ENCODE measurements at places on chromosomes 3 and 15. TPM values are rescaled to one million over a fixed set of nuclear protein-coding genes. Genes with fewer than 3 reads are reported as not detected.

DNA sequence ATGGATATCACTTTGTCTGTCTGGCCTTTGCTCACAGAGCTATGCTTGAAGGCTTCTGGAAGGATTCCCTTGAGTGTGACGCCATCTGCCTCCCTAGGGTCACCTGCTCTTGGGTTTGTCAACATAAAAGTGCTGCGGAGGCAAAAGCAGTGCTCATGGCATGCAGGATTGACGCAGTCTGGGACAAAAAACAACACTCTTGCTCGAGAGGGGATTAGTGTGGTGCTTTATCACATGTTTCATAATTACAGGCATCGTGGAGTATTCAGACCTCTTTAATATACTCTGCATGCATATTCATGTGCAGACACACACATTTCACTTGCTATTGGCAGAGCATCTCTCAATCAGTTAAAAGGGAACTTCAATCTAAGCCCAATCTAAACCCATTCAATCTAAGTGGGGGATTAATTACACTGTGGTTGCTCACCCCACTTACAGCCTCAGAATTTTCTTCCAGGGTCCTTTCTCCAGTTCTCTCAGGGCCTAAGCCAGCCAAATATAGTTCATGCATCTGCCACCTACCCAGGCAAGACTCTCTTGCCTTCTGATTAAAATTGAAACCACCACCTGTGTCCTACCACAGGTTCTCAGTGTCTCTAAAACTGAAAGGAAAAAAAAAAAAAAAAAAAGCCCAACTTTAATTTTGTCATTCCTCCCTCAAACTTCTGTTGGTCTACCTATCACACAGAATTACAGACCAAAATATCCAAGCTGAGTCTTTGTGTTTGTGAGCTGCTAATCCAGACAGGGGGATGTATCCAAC is 75.6 kb downstream of the BFSP2 start:
- no peak overlapping the region for H3K4me3 ChIP-seq
- no peaks in the 10 kb centered on the region for H3K36me3 ChIP-seq

DNA sequence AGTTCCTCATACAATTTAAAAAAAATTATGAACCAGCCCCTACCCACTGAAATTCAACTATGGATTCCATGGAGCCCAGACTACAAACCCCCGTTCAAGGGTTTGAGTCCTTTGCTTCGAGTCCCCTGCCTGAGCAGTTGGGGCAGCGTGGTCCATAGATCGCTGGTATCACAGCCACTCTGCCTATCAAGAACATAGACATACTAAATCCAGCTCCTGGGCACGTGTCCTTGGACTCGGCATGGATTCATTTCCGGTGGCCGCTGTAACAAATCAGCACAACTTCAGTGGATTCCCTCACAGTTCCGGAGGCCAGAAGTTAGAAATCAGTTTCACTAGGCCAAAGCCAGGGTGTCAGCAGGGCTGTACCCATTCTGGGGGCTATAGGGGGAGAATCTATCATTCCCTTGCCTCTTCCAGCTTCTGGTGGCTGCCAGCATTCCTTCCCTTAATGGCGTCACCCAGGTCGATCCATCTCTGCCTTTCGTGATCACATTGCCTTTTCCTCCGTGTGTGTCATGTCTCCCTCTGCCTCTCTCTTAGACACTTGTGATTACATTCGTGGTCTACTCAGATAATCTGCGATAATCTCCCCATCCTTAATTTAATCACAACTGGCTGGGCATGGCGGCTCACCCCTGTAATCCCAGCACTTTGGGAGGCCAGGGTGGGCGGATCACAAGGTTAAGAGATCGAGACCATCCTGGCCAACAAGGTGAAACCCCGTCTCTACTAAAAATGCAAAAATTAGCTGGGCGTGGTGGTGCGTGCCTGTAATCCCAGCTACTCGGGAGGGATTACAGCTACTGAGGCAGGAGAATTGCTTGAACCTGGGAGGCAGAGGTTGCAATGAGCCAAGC is 4.6 kb upstream of the TMEM44 start:
- no peaks in the 10 kb centered on the region for H3K27me3 ChIP-seq
- H3K36me3 ChIP-seq = peaks cover 23% of the 10 kb centered on the region
- H3K4me1 ChIP-seq = no peaks in the 10 kb centered on the region
- DNase-seq = no peak
- H3K4me3 ChIP-seq = no peak overlapping the region

DNA sequence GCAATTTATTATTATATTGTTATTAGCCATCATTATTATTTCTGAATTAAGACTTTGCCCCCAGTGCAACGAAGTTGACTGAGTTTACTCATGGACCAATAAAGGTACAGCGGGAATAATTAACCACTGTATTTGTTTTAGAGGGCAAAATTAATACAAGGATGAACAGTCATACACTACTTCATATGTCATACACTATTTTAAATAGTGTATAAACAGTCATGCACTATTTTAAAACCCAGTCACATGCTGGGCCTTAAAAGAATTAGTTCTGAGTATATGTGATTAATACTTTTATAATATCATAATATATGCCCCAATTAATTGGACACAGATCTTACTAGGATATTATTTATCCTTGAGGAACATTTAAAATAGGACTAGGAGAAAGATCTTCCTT is 125.3 kb upstream of the NANOGP8 start:
- no peak for DNase-seq
- no peaks in the 10 kb centered on the region for H3K27me3 ChIP-seq
- no peaks in the 10 kb centered on the region for H3K36me3 ChIP-seq
- H3K4me3 ChIP-seq = no peak overlapping the region
- H3K27ac ChIP-seq = no peak overlapping the region

GRCh38 chr3:55630280-55630920 is 143.3 kb upstream of the WNT5A start:
- no peaks in the 10 kb centered on the region for H3K27me3 ChIP-seq
- no peak overlapping the region for H3K27ac ChIP-seq
- DNase-seq = no peak
- peaks cover 3% of the 10 kb centered on the region for H3K4me1 ChIP-seq
- no peak overlapping the region for H3K4me3 ChIP-seq
- no peaks in the 10 kb centered on the region for H3K36me3 ChIP-seq

GRCh38 chr3:33103480-33103879 is 6.5 kb upstream of the GLB1 start:
- H3K36me3 ChIP-seq = no peaks in the 10 kb centered on the region
- no peaks in the 10 kb centered on the region for H3K4me1 ChIP-seq
- H3K4me3 ChIP-seq = no peak overlapping the region
- no peak for DNase-seq

GRCh38 chr15:97921296-97921865 is 39.1 kb upstream of the ARRDC4 start:
- no peaks in the 10 kb centered on the region for H3K36me3 ChIP-seq
- H3K27ac ChIP-seq = no peak overlapping the region
- DNase-seq = no peak
- no peaks in the 10 kb centered on the region for H3K4me1 ChIP-seq
- H3K27me3 ChIP-seq = no peaks in the 10 kb centered on the region

GRCh38 chr3:116663161-116664110 is 46.1 kb upstream of the TUSC7 start:
- H3K4me1 ChIP-seq = no peaks in the 10 kb centered on the region
- peak overlapping the region; percentile 6 for H3K27ac ChIP-seq

- H3K27ac ChIP-seq = no peak overlapping the region
- H3K4me3 ChIP-seq = no peak overlapping the region
- peak; percentile 48 for DNase-seq
- H3K27me3 ChIP-seq = no peaks in the 10 kb centered on the region
These were observed 110.5 kb upstream of the ABHD17C start for GRCh38 chr15:80584561-80584964.

DNA sequence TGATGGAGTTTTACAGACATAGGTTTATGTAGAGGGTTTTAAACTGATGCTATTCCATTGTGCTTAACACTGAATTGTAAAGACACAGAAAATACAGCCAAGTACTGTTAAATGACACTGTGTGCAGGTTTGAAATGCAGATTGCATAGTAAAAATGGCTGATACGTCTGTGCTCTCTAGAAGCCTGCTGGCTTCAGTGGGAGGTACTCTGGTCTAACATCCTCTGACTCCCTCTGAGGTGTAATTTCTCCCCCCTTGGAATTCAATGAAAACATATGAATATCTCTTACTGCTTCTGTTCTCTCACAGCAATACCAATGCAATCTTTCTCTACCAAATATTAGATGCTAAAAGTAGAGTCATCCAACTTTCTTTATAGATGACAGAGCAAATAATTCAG is 176.6 kb downstream of the SLC9A9 start:
- no peak overlapping the region for H3K4me3 ChIP-seq
- no peaks in the 10 kb centered on the region for H3K27me3 ChIP-seq
- no peak for DNase-seq
- no peaks in the 10 kb centered on the region for H3K36me3 ChIP-seq

DNA sequence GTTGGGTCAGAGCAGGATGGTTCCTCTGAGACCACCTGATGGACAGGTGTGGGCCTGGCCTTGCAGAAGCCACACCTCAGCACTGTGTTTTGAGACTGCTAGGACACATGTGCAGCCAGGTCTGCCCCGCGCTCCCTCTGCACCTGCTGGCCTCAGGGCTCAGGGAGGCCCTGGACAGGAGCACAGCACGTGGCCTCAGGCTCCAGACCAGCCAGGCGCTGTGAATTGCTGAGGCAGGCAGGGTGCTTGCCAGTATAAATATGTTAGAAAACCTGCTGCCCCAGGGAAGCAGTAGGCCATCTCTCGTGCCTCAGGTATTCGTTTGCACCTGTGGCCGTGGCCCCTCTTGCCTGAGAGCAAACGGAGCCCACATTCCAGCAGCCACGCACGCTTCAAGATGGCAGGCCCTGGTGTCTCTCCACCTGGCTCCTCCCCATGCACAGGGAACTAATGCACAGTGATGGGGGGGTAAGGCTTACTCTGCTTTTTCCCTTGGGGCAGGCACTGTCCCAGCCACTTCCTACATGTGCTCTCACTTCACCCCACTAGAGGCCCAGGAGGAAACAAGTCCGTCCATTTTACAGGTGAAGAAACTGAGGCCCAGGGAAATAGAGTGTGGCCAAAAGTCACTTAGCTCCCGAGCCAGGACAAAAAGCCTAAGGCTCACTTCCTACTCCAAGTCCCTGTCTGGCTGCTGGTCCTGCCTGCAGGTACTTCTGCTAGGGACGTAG is 20.4 kb downstream of the SEC61A1 start:
- H3K27me3 ChIP-seq = no peaks in the 10 kb centered on the region
- peak; percentile 36 for DNase-seq
- peaks cover 3% of the 10 kb centered on the region for H3K4me1 ChIP-seq
- peaks cover 59% of the 10 kb centered on the region for H3K36me3 ChIP-seq

DNA sequence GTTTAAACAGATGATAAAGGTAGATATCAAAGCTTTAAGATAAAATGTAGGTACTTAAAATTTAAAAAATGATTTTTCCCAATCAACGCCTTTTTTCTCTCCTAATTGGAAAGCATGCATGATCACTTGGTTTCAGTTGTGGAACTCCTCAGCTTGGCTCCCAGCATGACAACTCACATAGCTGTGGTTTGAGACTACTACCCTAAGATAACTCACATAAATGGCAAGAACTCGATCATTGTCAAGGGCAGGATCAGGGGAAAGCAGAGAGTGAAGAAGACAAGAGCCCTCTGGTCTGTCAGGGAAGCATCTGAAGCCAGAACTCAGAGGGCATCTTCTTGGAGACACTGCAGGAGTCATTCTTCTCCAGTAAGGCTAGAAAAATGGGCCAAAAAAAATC is 516.7 kb downstream of the NTRK3 start:
- H3K4me1 ChIP-seq = no peaks in the 10 kb centered on the region
- no peak for DNase-seq
- peaks cover 4% of the 10 kb centered on the region for H3K27me3 ChIP-seq
- H3K36me3 ChIP-seq = no peaks in the 10 kb centered on the region
- no peak overlapping the region for H3K27ac ChIP-seq
- no peak overlapping the region for H3K4me3 ChIP-seq

DNA sequence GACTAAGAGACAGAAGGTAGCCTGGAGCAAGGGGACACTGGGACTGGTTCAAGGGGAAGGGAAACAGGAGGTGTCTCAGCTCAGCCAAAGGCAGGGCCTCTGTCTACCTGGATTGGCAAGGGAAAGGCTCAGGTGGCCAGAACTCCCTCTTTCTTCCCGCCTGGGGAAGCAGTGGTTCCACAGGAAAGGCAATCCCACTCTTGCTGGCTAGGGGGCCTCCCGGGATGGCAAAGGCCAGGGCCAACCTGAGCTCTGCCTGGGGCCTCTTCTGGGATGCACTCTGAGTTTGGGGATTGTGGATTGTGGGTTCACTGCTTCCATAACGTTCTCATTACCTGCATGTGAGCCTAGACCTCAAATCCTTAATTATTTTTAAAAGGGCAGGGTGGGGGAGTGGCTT is 13.0 kb upstream of the PARP6 start:
- H3K36me3 ChIP-seq = no peaks in the 10 kb centered on the region
- H3K27ac ChIP-seq = no peak overlapping the region
- no peaks in the 10 kb centered on the region for H3K4me1 ChIP-seq
- no peak overlapping the region for H3K4me3 ChIP-seq
- peaks cover 12% of the 10 kb centered on the region for H3K27me3 ChIP-seq

DNA sequence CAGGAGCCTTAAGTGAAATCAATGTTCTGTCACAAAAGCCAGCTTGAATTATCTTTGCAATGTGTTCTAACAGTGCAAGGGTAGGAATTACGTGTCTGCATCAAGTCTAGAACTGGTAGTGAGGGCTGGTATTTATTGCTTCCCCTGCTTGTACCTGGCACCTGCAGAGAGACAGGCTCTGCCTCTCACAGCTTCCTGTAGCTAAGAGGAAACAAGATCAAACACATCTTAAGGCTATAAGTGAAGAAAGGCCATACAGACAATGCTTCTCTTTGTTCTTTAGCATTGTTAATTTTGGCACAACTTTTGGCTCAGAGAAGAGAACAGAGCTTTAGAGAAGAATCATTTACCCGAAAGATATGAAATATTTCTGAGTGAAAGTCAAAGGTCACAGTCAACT is 479.9 kb downstream of the GRM7 start:
- no peaks in the 10 kb centered on the region for H3K36me3 ChIP-seq
- H3K27ac ChIP-seq = no peak overlapping the region

GRCh38 chr15:100987143-100987542 is 68.0 kb downstream of the LRRK1 start:
- no peak for DNase-seq
- no peaks in the 10 kb centered on the region for H3K4me1 ChIP-seq
- no peaks in the 10 kb centered on the region for H3K27me3 ChIP-seq
- H3K36me3 ChIP-seq = no peaks in the 10 kb centered on the region
- H3K27ac ChIP-seq = no peak overlapping the region

DNA sequence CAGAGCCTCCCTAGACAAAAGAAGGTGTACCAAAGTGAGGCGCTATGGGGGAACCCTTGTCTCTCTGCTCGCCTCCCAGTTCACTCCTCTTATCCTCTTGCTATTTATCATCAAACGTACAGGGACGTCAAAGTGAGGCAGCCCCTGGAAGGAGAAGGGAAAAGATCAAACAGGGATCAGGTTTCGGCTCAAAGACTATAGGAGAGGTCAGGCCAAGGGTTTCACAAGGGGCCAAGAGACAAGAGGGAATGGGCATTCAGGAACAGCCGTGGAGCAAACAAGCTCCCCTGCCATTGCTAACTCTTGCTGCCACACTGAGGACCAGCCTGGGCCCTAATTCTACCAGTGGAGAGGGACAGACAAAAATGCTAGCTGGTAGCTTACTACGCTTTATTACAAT is 168.7 kb downstream of the GREM1 start:
- peaks cover 7% of the 10 kb centered on the region for H3K4me1 ChIP-seq
- no peaks in the 10 kb centered on the region for H3K36me3 ChIP-seq
- no peak for DNase-seq
- no peak overlapping the region for H3K27ac ChIP-seq
- no peak overlapping the region for H3K4me3 ChIP-seq

GRCh38 chr15:36944442-36944841 is 155.9 kb downstream of the MEIS2 start:
- H3K4me1 ChIP-seq = peaks cover 21% of the 10 kb centered on the region
- H3K4me3 ChIP-seq = no peak overlapping the region
- H3K27ac ChIP-seq = peak overlapping the region; percentile 39

Gene MGLL
- total RNA-seq = not detected

Gene PRSS50
- total RNA-seq = 5.2 TPM

Gene GABRB3
- 170 TPM for total RNA-seq

Gene PRR20G
- not detected for total RNA-seq

Gene HOMER2
- total RNA-seq = 32.7 TPM

Gene TTLL13
- not detected for total RNA-seq

Gene C3orf20
- not detected for total RNA-seq

Measured in endodermal cell (in vitro differentiated cells).